Cardiac septum (tissue), 1 donor: ENCODE measurements at places on chromosomes 6 and 20. TPM values are rescaled to one million over a fixed set of nuclear protein-coding genes. Genes with fewer than 3 reads are reported as not detected.

- DNase-seq, result no peak
Measured at GRCh38 chr20:16350465-16350864, 222.8 kb downstream of the KIF16B start.

GRCh38 chr6:137490961-137491360 lies 3.2 kb downstream of the OLIG3 start:
- no peak for DNase-seq

The LIN28B gene
- not detected for total RNA-seq

The POU5F1 gene
- 1.0 TPM for total RNA-seq

- DNase-seq, result no peak
Measured at GRCh38 chr20:5357946-5358345, 41.2 kb upstream of the PROKR2 start.

DNA sequence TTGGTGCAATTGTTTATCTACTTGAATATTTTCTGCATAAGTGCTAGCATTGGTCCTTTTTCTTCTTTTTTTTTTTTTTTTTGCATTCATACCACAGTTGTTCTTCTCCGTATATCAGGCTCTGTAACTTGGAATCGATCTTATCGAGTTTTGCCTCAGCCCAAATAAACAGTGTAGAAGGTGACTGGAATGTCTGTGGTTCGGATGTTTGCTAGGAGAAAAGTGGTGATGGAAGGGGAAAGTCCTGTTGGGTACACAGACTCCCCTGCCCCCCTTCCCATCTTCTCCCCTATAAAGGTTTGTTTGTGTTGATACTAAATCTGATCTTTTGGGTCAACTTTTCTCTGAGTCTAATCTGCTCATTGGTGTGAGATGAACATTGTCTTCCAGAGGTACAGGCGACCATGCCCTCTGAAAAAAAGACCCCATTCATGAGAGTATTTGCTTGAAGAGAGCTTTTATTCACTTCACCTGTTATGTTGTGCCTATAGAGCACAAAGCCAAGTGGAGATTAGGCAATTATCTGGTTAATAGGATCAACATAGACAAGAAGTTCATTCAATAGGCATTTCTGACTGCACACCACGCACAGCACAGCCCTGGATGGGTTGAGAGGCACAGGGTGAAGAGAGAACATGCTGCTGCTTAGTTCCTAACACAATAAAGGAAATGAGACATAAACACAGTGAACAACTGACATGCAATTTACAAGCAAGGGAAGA lies 620.0 kb downstream of the PKHD1 start:
- no peak for DNase-seq

DNA sequence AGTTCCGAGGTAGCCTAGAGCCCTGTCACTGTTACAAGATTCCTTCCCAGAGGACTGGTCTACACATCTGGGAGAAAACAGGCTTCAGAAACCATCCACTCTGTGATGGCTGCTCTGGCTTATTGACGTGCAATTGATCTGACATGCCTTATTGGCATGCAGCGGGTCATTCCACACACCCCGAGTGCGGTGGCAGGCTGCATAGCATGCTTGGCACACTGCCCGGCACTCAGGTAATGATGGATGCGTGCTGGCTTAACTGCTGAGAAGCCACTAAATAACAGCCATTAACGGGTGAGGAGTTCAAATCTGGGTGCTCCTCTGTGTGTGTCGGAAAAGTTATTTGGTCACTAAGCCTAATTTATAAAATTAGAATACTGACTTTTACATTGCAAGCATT lies 67.9 kb upstream of the CDH4 start:
- no peak for DNase-seq

DNA sequence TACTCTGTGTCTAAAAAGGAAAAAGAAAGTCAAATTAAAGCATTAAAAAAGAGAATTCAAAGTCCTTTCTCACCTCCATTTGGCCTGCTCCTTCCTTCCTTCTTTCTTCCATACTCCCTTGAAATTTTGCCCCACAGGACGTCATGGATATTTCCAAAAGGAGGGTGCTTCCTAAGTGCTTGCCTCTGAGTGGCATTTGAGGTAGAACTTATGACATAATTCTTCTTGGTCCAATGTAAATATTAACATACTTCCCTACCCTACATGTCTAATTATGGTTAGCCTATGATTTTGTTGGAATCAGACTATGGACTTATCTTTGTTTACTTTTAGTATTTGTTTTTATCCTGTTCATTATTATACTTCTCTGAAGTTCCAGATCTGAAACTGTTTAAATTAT lies 132.3 kb downstream of the PFDN4 start:
- no peak for DNase-seq

The LST1 gene
- total RNA-seq, result 5.4 TPM

- no peak for DNase-seq
Measured at GRCh38 chr6:16487996-16488674, 249.7 kb downstream of the GMPR start.

The TMEM74B gene
- total RNA-seq, result 2.7 TPM

The ETV7 gene
- 0.13 TPM for total RNA-seq

The OR2B6 gene
- not detected for total RNA-seq
